ENCODE measurements at places on chromosomes 1 and 21. TPM values are rescaled to one million over a fixed set of nuclear protein-coding genes. Genes with fewer than 3 reads are reported as not detected.

The GPR25 gene
- not detected for total RNA-seq

The SETSIP gene
- not detected for total RNA-seq

The PLA2G2C gene
- not detected for total RNA-seq

- DNase-seq, result no peak
Measured at GRCh38 chr1:52102336-52103013, 39.4 kb upstream of the ZFYVE9 start.

DNA sequence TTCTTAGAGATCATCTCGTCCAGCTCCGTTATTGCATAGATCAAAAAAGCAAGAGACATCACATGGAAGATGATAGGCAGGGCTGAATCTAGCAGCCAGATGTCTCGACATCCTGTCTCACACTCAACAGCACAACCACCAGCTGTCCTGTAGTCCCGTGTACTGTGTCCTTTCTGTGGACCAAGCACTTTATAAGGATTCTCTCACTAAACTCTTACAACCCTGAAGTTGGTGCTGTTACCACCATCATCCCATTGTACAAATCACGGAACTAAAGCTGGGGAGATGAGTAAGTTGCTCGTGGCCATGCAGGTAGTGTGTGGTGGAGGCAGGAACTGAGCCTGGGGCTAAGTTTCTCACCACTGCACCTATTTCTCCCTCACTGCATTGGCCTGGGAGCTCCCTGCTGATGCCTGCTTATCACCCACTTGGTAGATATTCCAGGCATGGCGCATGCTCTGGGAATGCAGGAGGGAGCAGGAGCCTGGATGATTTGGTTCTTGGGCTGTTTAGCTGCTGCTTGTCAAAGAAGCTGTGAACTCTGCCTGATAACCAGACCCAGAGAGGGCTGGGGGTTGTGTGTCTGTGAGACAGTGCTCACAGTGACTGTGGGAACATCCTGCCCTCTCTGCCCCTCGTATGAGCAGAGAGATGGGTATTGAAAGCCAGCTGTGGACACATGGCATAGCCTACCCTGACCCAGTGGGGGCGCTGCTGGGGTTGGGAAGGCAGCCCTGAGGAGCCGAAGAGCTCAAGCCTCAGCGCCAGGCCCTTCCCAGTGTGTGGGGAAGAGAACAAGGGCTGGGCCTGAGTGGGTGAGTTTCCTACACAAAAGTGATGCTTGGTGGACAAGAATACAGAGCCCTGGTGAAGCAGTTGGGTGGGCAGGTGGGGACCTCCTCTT is 13.6 kb downstream of the PPFIA4 start:
- DNase-seq, result no peak

- DNase-seq, result no peak
Measured at GRCh38 chr1:1183833-1184775, 10.4 kb downstream of the TTLL10 start.

GRCh38 chr1:159132271-159132881 is 39.0 kb upstream of the CADM3 start:
- DNase-seq, result peak; percentile 49

DNA sequence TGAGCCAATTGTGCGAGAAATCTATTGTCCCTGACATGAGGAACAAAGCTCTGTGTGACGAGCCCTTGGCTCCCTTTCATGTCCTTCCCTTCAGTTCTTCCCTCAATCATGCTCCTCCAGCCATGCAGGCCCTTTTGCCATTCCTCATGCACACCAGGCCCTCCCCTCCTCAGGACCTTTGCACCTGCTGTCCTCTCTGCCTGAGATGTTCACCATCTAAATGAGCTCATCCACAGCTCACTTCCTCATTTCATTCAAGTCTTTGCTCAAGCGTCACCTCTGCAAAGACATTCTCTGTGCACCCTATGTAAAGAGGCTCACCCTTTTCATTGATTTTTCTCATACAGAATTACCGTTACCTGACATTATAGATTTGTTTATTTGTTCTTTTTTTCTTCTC is 43.7 kb downstream of the C8B start:
- no peak for DNase-seq

- DNase-seq, result peak; percentile 65
Measured at GRCh38 chr1:232435729-232436128, 194.2 kb downstream of the SIPA1L2 start.

- DNase-seq, result no peak
Measured at GRCh38 chr1:43315963-43316737, 15.4 kb downstream of the TIE1 start.

DNA sequence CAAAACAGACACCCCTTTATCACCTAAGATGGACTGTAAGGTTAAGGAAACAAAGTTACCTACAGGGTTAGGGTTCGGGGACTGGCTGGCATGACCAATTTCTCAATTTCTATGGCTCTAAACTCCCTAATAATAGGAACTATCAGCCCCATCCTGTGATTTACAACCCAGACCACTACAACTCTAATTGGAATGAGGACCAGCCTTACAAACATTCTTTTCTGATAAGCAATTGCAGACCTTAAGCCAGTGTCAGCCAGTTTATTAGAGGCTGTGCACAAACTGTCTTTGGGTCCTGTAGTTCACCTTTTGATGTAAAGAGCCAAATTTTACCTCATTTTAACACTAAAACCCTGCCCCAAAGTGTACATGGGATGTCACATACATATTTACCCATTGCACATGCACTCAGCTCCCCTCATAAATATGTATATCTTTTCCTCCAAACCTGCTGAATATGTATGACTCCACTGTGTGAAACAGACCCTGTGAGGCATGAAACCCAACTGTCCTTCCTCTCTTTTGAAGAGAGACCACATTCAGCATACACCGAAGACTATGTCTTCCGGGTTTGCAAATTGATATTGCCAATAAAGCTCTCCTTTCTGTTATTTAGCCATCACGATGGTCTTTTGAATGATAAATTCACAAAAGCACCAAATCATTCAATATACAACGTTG is 7.3 kb upstream of the APP start:
- no peak for DNase-seq

Measured in RPMI7951 (cell line).